Uterine smooth muscle cell (primary cell): ENCODE measurements at places on chromosomes 2 and 18. TPM values are rescaled to one million over a fixed set of nuclear protein-coding genes. Genes with fewer than 3 reads are reported as not detected.

STON1 gene
- 8.2 and 20.9 TPM in 2 replicates for total RNA-seq

LPIN1 gene
- 115 and 126 TPM in 2 replicates for total RNA-seq

KATNAL2 gene
- total RNA-seq: 1.9 and 3.1 TPM in 2 replicates

SPP2 gene
- not detected in 2 replicates for total RNA-seq

ACMSD gene
- not detected in 2 replicates for total RNA-seq

HOXD4 gene
- 0.12 and 0.22 TPM in 2 replicates for total RNA-seq

WNT10A gene
- not detected in 2 replicates for total RNA-seq

SERPINB11 gene
- total RNA-seq: not detected in 2 replicates

NEB gene
- 0.12 and 0.22 TPM in 2 replicates for total RNA-seq

POU3F3 gene
- total RNA-seq: not detected in 2 replicates

LMAN2L gene
- 24.0 and 33.0 TPM in 2 replicates for total RNA-seq

CYP1B1 gene
- 2.7 and 4.0 TPM in 2 replicates for total RNA-seq

PAIP2B gene
- 1.1 and 1.6 TPM in 2 replicates for total RNA-seq

REG3A gene
- total RNA-seq: not detected in 2 replicates

ESPNL gene
- total RNA-seq: 4.5 and 9.2 TPM in 2 replicates

KIAA2012 gene
- not detected in 2 replicates for total RNA-seq

SERPINB13 gene
- not detected in 2 replicates for total RNA-seq
